ENCODE measurements at places on chromosomes 2 and 18.

GRCh38 chr2:3667151-3667631, 9.2 kb downstream of the ALLC start:
- DNase-seq: no peak

- no peak for DNase-seq
Observed at GRCh38 chr2:66545258-66545657, 110.3 kb downstream of the MEIS1 start.

- DNase-seq: no peak
Observed at GRCh38 chr18:23574611-23575308, 11.5 kb downstream of the NPC1 start.

DNA sequence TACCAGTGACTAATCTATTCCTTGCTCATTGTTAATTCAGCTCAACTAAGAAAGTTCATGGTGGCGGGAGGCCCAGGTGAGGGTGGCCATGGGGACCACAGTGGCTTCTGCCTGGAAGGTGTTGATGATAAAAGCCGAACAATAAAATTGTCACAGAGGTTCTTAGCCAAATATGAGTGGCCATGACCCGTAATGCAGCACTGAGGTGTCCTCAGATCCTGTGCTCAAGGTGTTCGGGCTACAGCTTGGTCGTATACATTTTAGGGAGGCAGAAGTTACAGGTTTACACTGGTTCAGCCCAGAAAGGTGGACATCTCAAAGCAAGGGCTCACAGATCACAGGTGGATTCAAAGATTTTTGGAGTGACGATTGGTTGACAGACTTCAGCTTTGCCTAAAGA, 98.5 kb upstream of the SNTG2 start:
- DNase-seq: no peak

DNA sequence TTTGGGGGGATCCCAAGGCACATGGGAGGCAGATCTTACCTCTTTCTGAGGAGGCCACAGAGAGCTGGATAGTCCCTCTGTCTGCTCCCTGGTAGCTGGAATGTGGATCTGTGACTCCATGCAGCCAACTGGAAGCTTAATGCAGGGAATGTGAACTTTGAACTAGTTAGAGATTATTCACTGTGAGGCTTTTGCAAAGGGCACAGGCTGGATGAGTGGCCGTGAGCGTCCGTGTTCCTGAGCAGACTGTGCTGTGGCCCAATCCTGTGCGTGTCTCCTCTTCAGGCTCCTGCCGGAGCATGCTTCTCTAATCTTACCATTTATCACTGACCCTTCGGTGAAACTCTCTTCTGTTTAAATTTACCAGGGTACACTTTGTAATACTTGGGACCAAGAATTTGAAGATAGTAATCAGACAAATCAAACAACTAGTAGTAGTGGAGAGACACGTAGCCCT, 187.6 kb downstream of the PTPRM start:
- DNase-seq: no peak

DNA sequence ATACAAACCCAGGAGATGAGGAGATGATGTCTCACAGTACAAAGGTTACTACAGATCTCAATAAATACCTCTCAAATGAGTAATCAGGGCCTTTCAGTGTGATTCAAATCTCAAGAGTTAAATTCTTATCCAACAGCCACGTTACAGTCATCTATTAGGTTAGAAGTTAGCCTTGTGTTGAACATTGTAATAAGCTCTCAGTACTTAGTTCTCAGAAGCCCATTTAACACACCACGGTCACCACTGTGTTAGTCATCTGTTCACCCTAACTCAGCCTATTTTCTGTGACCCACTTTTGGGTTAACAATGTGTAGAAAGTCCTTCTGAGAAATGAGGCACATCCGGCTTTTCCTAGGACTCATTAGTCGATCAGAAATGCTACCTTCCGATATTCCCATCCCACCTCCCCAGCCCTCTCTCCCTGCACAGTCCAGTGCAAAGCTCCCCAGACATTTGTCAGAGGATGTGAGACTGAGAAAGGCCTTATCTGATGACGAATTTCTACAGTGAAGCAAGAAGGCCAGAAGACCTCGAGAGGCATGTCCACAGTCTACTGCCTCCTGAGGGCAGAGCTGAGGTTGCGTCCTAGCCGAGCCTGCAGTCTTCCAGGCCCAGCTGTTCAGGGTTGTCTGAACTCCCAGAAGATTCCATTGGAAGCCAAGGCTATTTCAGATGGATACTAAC, 92.6 kb downstream of the ACTR2 start:
- DNase-seq: peak; percentile 31

- no peak for DNase-seq
Observed at GRCh38 chr18:6366776-6367175, 47.9 kb downstream of the L3MBTL4 start.

GRCh38 chr2:126429103-126429502, 226.9 kb upstream of the GYPC start:
- DNase-seq: no peak

GRCh38 chr2:227862227-227862740, 9.1 kb upstream of the DAW1 start:
- no peak for DNase-seq

- no peak for DNase-seq
Observed at GRCh38 chr18:37533647-37534584, 31.7 kb downstream of the CELF4 start.

DNA sequence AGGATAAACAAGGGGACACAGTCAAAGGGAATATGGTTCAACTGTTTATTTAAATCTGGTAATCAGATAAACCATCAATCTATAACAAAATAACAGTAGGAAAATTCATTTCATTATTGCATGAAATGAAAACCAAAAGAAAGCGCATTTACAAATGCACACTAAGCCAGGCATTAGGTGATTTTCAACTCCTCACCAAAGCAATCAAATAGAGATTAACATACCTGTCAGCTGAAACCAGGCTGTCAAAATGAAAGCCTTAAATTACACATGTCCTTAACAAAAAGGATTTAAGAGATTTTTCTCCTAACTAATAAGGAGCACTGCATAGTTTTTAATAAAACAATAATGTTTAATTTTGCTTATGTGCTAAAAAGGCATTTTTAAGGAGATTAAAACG, 23.0 kb downstream of the STK39 start:
- DNase-seq: no peak

- no peak for DNase-seq
Observed at GRCh38 chr2:33104726-33105125, 158.0 kb downstream of the LTBP1 start.

- DNase-seq: no peak
Observed at GRCh38 chr2:2655453-2656114, 324.5 kb upstream of the MYT1L start.

DNA sequence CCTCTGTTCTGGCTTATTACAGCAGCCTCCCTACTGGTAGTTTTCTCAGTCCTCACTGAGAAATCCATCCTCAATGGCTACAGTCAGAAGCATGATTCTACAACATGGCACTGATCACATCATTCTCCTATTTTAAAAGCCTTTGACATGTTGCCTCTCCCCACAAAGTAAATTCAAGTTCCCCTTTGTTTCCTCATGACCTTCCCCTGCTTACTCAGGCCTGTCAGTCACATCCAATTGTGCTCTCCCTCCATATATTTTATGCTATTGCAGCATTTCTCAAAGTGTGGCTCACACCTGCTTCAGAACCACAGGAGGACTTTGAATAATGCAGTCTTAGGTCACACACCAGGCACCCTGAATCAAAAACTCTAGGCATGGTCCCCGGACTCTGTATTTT, 124.6 kb downstream of the SPOPL start:
- DNase-seq: no peak

DNA sequence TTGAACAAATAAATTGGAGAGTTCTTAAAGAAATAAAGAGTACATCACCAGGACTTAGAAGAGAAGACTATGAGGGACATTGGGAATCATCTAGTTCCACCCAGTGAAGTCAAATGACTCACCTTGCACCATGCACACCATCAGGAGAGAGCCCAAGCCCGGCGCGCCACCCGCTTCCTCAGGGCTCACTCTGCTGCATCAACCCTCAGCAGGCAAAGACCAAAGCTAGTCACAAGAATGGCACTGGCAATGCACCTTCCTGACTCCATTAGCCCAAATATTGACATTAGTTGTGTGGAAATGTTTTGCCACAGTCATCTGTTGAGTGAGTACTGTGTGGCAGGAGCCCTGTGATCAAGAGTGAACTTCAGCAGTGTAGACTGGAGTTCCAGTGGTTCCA, 7.1 kb upstream of the LYPD6B start:
- no peak for DNase-seq

- no peak for DNase-seq
Observed at GRCh38 chr2:3493615-3494007, 25.7 kb downstream of the ADI1 start.

- DNase-seq: no peak
Observed at GRCh38 chr2:85844486-85844885, 44.3 kb downstream of the ST3GAL5 start.

GRCh38 chr18:10530002-10530401, 4.2 kb downstream of the NAPG start:
- no peak for DNase-seq

GRCh38 chr18:45688113-45688512, 35.9 kb upstream of the SLC14A1 start:
- no peak for DNase-seq

- DNase-seq: no peak
Observed at GRCh38 chr2:40358783-40359182, 93.1 kb downstream of the SLC8A1 start.

GRCh38 chr2:95385570-95385984, 16.9 kb upstream of the FAHD2A start:
- DNase-seq: no peak

- DNase-seq: no peak
Observed at GRCh38 chr2:157169889-157170288, 87.6 kb upstream of the GALNT5 start.

DNA sequence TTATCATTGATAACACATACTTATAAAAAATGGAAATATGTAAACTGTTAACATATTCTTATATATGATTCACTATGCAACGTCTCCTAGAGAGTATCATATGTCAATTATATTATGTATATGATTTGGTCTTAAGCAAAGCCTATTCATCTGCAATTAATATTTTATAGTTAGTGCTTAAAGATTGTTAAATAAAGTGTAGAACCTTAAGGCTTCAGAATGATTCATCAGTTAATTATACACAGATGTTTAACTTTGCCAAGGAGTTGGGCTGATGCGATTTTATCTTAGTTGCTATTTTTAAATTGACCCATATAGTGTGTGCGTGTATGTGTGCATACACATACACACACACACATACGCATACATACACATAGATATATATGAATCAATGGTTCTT, 323.1 kb downstream of the RBM43 start:
- DNase-seq: no peak

DNA sequence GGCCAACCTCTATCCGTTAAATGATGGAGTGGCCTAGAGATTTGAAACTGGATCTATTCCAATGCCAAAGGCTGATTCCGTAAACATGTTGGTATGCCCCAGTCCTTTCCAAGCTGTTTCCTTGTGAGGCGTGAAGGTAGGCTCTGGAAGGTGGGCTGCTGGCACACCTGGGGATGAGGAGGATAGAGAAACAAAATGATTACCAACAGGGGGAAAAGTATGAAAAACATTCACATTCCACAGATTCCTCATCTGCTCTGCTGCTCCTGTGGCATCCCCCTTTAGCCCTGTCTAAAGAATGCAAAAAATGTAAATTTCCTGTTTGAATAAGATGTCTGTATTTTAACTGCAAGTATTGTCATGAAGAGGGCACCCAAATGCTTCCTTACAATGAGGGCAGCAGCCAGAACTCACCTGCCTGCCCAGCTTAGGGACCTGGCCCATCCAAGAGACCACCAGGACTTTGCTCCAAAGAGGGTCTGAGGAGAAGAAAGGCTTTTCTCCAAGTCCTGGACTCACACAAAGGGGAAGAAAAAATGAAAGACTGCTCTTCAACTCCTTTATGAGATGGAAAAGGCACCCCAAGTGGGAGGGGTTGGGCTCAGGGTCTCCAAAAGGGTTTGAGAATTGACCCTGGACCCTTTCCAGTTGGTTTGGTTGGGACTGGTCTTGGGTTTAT, 132.3 kb upstream of the PELI1 start:
- no peak for DNase-seq

DNA sequence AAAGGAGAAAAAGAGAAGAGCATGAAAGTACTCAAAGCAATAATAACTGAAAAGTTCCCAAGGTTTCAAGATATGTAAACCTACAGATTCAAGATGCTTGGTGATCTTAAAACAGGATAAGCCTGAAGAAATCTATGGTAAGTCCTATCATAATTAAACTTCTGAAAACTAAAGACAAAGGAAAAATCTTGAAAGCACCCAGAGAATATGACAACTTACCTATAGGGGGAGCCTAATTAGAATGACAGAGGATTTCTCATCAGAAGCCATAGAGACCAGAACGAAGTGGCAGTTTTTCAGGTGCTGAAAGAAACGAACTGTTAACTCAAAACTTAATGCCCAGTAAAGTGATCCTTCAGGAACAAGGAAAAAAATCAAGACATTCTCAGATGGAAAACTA, 59.7 kb downstream of the XDH start:
- DNase-seq: no peak

DNA sequence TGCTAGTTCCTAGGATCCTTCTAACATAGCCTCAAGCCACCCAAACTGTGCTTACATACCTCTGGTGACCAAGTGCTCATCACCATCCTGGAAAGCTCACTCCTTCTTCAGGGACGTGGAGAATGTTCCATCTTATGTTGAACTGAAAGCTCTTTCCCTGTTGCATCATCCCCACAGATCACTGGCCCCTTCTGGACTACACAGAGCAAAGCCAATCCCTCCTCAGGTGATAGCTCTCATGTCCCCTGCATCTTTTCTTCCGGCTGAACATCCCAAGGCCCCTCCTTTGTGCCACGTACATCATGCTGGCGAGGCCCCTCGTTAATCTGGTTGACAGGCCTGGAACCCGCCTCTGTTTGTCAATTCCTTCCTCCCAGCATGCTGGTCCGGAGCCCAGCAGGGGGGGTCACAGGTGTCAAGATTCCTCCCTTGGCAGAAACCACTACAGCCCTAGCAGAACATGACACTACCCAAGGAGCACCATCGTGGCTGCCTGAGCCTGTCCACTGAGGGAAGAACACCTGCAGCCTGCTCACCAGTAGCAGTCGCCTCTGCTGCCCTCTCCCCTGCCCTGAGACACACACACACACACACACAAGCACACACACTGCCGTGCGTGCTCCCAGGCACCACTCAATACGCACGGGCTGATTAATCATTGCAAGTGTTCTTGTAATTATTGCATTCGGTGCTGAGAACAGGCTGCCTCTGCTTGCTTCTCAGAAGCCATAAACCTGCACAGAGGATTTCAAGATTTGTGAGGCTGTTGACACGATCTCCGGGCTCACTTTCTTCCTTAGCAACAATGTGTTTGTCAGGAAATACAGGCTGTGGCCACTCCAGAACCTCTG, 6.3 kb upstream of the KCNK3 start:
- DNase-seq: no peak

GRCh38 chr2:240953426-240954410, 44.7 kb upstream of the SNED1 start:
- no peak for DNase-seq

GRCh38 chr2:21044694-21045371, 960 bp upstream of the APOB start:
- no peak for DNase-seq

- DNase-seq: no peak
Observed at GRCh38 chr2:175827856-175828255, 174.2 kb downstream of the LNPK start.

GRCh38 chr18:3260995-3261372, 949 bp upstream of the MYL12B start:
- no peak for DNase-seq

All from stimulated activated CD4-positive, alpha-beta T cell treated with anti-CD3 and anti-CD28 coated beads, Interleukin-1b, Interleukin-23, amount 100 ng/mL, for 48 hours (primary cell).